Stimulated activated CD4-positive, alpha-beta T cell treated with anti-CD3 and anti-CD28 coated beads, Interleukin-12 subunit alpha, Interleukin-12 subunit beta, amount 100 ng/mL, for 24 hours (primary cell): ENCODE measurements at places on chromosomes 6 and 20.

- no peak for DNase-seq
Measured at GRCh38 chr6:45946352-45946751, 69.3 kb downstream of the CLIC5 start.

DNA sequence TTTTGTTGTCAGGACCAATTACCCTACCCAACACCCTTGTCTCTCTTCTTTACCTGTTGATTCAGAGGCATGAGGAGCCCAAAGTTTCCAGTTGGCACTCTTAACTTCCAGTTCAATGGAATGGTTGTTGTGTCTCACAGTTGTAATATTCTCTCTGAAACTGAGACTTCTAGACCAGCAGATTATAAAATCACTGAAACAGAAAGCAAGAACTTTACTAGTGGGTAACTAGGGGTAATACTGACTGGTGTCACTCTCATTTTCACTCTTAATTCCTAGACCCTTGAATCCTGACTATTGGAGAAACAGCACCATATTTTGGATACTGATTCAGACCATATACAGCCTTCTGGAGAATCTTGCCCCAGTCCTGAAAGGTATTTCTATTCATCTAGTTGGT lies 140.2 kb upstream of the MMS22L start:
- DNase-seq, result no peak

DNA sequence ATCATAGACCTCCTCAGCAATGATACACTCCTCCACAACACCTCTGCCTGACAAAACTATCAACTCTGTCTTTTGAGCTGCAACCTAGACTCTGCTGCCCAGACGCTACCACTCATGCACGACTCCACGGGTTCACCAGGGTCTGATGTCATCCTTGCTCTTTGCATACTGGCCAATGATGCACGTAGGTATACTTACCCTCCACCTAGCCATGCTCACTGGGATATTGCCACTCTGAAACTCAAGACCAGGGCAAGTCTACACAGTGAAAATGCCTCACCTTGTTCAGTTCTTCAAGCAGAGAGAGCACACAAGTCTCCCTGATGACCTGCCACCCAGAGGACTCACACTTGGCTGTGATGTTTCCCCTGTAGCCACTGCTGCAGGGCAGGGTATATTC lies 27.7 kb downstream of the ADGRF1 start:
- no peak for DNase-seq

DNA sequence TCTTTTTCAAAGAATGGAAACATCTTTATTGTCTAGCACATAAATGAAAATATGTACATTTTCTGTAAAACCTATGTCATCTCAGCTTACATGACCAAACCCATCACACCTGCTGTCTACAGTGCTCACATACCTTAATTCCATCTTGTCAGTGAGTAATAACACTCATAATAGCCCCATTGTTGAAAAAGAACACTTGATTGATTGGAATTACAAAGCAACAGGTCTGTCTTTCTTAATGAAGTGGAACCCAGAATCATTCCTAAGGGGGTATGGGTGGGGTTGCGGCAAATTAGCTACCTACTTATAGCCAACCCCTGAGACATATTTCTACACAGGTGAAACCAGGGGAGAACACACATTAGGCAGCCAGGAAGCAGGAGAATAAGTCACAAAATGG lies 20.2 kb downstream of the ADGRF4 start:
- no peak for DNase-seq

- DNase-seq, result no peak
Measured at GRCh38 chr6:162294029-162294428, 433.5 kb downstream of the PRKN start.

- DNase-seq, result no peak
Measured at GRCh38 chr6:4130357-4130987, 4.9 kb downstream of the ECI2 start.

DNA sequence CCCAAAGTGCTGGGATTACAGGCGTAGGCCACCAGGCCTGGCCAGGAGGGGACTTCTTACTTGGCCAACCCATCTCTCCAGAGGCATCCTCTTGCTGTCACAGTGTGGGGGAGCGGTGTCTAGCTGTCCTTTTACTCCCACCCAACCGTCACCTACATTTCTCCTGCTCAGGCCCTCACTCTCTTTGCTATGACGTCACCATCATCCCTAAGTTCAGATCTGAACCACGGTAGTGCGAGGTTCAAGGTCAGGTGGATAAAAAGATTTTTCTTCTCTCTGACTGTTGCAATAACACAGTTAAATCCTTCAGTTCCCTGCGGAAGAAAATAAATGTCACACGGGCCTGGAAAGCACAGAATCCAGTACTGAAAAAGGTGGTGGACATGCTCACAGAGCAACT lies 7.3 kb upstream of the RAET1L start:
- DNase-seq, result no peak
